ENCODE measurements at places on chromosomes 4 and X.

- no peak for DNase-seq
Measured at GRCh38 chrX:43676971-43677572, 21.0 kb downstream of the MAOA start.

DNA sequence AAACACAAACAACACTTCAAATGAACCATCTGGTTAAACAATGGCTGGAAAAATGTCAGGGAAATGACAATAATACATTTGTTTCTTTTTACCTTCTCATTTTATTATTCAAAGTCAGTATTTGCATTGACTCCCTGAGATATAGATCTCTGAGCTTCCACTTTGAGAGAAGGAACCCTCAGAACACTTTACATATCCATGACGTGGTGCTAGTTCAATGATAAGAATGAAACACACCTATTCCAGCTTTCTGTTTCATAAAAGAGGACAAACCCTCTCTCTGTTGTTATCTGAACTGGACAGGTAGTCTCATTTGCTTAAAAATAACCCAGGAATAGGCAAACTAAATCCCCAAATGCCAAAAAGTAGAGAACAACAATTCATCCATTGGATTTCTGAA, 65.3 kb upstream of the CCSER1 start:
- no peak for DNase-seq

DNA sequence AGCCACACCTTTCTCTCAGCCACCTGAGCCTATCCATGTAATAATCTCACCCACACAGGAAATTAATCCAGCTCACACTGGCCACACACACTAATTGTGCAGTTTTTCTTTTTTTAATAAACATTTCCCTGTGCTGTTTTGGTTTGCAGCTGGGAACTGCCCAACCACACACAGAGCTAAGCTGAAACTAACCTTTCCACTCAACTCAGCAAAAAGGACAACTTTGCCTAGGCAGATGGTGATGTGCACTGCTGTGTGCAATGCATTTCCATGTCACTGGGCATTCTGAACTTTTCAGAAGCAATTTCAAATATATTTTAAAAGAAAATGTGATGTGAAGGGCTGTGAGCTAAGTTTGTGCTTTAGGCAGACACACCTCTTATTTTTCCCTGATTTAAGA, 70.0 kb upstream of the TLL1 start:
- no peak for DNase-seq

DNA sequence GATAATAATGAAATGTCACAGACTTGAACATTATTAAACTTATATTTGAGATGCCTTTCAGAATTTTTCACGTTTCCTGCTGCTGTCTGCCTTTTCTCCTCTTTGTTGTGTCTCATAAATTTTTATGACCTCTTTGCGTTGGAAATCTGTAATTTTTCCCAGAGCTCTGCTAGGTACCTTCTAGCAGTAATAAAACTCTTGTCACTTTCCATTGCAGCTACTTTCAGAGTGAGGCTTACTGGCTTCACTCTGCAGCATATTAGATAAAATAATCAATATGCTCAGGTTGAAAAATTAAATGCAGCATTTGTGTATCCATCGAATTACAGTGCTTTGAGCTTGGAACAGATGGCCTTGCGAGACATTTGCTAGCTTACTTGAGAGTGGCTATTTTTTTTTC, 689.0 kb downstream of the GRID2 start:
- no peak for DNase-seq

DNA sequence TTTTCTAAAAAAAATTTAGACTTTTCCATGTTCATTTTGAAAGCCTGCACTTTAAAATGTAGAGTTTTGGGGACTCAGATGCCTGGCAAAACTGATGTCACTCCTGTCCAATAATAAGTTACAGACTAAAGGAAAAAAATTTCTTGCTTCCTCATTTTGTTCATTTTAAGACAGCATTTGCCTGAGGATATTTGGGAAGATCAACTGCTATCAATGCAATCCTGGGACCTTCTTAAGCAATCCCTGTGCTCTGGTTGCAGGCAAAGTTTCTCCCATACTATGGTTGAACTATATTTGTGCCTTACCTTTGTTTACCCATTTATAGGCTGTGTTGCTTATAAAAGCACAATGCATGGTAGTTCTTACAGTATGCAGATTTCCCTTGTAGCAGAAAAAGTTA, 280.4 kb downstream of the CFAP47 start:
- no peak for DNase-seq

DNA sequence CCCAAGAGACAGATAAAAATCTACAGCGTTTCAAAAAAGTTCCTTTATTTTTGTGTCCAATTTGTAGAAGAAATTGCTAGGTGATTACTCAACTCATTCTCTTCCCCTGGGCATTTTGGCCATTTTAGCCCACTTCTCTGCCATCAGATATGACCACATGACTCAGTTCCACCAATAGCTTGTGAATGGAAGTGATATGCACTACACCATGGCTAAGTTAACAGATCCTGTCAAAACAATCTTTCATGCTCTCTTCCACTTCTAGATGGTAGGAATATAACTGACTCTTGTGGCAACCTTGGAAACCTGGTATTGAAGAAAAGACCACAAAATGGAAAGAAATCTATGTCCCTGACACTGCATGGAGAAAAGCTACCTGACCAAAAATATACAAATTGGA, 26.2 kb upstream of the FREM3 start:
- no peak for DNase-seq

GRCh38 chrX:46561824-46562657, 11.5 kb upstream of the CHST7 start:
- no peak for DNase-seq

GRCh38 chr4:151681085-151681484, 79.7 kb downstream of the GATB start:
- no peak for DNase-seq

DNA sequence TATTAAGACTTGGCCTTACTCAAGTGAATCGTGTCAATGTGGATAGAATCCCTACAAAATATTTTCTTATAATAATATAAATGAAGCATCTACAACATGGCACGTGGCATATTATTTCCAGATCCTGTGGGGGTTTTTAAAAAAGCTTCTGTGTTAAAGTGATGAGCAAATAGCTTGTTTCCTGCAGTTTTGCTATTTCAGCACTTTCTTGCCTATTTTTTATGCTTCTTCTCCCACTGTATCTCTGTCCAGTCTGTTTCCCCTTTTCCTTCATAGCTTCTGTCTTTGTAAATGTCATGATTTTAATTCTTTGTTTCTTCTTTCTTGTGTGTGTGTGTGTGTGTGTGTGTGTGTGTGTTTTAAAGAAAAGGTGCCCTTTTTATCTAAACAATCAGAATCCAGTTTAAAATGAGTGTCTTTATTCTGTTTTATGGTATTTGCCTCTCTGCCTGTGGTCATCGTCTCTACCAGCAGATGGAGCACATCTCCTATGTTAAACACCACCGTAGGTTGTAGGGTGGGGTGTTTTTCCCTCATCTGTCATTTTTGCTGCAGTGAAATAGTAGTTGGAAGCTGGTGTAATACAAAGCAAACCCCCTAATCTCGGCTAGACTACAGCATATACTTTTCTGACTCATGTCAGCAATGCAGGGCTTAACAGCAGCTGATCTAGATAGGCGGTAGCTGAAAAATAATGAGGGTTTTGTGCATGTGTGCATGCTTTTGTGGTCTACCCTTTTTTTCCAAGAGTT, 33.1 kb downstream of the FTHL17 start:
- no peak for DNase-seq
